Myocyte (in vitro differentiated cells): ENCODE measurements at places on chromosomes 4 and X. TPM values are rescaled to one million over a fixed set of nuclear protein-coding genes. Genes with fewer than 3 reads are reported as not detected.

DNA sequence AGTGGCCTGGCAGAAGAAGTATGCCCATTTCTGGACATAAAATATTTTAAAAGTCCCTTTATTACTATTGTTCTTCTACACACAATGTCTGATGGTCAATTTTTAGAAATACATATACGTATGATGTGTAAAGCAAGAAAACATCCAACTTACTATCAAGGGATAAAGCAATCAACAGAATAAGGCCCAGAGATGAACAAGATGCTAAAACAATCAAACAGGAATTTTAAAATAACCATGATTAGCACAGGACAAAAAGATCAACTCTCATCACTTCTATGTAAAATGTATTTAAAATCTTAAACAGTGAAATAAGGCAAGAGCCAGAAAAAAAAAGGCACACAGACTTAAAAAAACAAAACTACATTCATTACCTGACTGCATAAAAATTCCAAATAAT, 60.9 kb downstream of the MTNR1A start:
- DNase-seq: no peak

Gene TLR2
- total RNA-seq: 0.47 TPM in 1 of 2 replicates, not detected in the other

GRCh38 chrX:136810493-136810892, 29.8 kb upstream of the ARHGEF6 start:
- no peak for DNase-seq

Gene COL4A5
- total RNA-seq: 40.0 and 72.2 TPM in 2 replicates

GRCh38 chr4:108611365-108611764, 9.0 kb upstream of the RPL34 start:
- DNase-seq: no peak

DNA sequence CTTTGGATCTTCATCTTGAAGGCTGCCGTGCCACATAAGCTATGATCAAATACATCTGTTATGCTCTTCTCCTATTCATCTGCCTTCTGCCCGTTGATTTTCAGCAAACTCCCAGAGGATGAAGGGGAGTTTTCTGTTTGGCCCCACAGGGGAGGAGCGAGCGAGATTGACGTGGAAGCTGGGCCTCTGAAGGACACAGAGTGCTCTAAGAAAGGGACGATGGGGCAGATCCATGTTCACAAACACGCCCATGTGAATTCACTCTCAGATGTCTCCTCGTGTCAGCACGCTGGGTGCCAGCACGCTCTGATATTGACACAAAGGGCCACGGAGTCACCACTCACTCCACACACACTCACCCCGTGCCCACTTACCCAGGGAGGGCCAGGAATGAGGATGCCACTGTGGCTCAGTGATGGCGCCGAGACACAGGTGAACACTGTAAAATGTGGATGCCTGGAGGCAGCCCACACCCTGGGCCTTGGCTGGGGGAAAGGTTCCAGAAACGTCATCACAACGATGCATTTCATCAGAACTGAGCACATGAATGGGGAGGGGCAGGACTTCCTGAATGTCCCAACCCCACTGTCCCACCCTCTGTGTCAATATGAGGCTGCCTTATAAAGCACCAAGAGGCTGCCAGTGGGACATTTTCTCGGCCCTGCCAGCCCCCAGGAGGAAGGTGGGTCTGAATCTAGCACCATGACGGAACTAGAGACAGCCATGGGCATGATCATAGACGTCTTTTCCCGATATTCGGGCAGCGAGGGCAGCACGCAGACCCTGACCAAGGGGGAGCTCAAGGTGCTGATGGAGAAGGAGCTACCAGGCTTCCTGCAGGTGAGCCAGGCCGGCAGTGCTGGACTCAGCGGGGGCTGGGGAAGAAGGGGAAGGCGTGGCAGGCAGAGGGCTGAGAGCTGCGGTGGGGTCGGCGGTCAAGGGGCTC, at the start of gene S100P:
S100P (plus strand) TSS at position 648 of the 946 bp plus-strand sequence; CDS start at position 703, 55 bp downstream.
- DNase-seq: no peak

- DNase-seq: no peak
These were observed 207.8 kb upstream of the GATB start for GRCh38 chr4:151968643-151969042.

GRCh38 chr4:93719552-93719951, 109.0 kb upstream of the ATOH1 start:
- no peak for DNase-seq

Gene TNMD
- total RNA-seq: not detected in 2 replicates

DNA sequence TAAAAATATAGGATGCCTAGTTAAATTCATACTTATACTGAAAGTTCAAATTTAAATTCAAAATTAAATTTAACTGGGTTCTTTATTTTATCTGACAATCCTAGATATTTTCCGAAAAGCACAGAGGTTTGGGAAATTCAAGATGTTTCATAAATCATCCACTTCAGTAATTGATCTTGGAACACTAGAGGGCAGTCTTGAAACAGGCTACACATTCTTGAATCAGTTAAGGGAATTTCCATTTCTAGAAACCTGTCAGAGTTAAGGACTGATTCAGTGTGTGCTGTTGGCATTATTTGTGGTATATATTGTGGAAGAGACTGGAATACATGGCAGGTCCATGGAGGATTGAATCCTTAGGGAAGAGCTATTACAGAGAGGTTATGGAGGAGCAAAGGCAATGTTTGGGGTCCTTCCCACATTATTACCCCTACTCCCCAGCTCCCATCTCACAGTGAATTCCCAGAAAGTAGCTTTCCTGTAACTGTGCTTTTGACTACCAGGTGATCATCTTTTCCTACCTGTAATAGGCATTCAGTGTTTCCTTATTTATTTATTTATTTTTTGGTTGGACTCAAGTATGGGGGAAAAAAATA, 92.9 kb downstream of the EGF start:
- peak; percentile 74 for DNase-seq

DNA sequence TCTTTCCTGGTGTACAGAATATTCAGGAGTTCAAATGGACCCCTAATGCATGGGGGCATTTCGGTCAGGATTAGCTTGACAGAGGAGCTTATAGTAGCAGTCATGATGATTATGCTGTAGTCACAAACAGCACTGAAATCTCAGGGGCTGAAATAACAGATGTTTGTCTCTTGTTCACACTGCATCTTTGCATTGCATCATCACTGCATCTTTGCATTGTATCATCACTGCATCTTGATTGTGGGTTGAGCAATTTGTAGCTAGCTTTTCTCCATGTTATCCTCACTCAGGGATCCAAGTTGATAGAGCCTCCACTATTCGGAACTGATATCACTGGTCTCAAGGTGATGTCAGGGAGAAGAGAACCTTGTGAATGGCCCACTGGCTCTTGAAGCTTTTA, 160.9 kb downstream of the GATB start:
- no peak for DNase-seq

GRCh38 chrX:118736394-118737010, 9.1 kb downstream of the IL13RA1 start:
- DNase-seq: no peak

- DNase-seq: peak; percentile 85
These were observed at the start of gene SCD5 for GRCh38 chr4:82798168-82799005. SCD5 (minus strand) TSS chr4:82798796; CDS start chr4:82798537, 259 bp downstream.

- no peak for DNase-seq
These were observed 2268.3 kb downstream of the ARAP2 start for GRCh38 chr4:33975995-33976394.

Gene RENBP
- total RNA-seq: 2.5 and 2.7 TPM in 2 replicates

DNA sequence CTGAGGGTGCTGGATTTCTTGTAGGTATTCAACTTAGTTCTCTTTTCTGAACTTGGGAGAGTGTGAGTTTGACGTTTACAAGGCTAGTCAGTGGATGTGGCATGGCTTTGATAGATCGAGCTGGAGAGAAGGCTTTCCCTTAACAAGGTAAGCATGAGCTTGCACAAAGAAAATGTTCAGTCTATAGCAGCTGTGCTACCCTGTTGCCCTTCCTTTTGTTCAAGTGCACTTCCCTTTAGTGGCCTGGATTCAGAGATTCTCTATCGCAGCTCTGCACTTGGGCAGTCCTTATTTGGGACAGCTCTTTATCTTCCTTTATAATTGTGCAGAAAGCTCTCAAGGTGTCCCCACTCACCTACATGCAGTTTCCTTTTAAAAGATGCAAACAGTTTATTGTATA, 198.0 kb downstream of the ARHGAP24 start:
- DNase-seq: no peak

Gene BEND2
- total RNA-seq: not detected in 2 replicates

Gene UNC5C
- 0.31 and 0.35 TPM in 2 replicates for total RNA-seq

Gene PABPC4L
- 2.3 and 3.1 TPM in 2 replicates for total RNA-seq

Gene ADGRG2
- not detected in 2 replicates for total RNA-seq

Gene C1QTNF7
- total RNA-seq: not detected in 2 replicates

DNA sequence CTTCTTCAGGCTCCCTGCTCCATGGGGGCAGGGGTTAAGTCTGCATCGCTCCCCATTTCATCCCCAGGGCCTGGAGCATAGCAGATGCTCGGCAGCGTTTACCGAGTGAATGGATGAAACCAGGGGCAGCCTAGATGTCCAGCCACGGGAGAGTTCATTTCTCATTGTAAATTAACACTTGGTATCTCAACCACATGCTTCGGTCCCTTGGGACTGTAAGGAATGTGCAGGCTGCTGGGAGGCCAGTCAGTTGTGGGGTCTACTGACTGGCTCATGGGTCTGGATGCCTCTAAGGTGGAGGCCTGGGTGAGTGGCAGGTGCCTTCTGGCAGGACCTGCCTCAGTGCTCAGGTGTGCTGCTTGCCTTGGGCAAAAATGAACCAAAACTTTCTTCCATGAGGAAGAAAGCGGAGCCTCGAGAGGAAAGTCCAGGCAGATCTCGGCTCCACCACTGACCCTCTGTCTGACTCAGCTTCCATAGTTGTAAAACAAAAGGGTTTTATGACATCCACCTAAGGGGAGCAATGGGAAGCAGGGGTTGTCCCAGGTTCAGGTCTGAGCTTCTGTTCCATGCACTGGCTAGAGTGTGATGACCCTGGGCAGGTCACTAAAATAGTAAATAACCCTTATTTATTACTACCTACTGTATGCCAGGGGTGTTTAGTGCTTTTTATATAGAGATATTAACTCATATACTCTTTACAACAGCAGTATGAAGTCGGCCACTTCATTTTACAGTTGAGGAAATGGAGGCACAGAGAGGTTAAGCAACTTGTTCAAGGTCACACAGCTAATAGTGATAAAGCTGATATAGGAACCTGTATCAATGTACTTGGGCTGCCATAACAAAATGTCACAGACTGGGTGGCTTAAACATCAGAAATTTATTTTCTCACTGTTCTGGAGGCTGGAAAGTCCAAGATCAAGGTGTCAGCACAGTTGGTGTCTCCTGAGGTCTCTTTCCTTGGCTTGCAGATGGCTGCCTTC, 144.3 kb upstream of the STX18 start:
- DNase-seq: peak; percentile 82

DNA sequence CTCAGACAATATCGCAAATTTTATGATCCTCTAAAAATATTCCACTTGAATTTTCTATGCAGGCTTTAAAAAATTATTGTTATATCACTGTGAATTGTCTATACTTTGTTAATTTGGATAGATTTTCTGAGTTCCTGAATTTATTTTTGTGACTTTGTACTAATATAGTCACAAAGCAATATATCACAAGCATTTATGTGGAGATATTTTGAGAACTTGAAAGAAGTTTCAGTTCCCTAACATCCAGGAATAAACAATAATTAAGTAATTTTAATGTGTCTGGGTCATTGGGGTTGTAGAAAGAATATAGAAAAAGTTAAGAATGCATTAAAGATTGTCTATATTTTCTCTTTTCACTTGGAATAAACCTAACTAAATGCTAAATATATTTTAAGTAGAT, 32.0 kb downstream of the CXCL8 start:
- no peak for DNase-seq

Gene CHRDL1
- not detected in 2 replicates for total RNA-seq

Gene KLF3
- 12.5 and 15.7 TPM in 2 replicates for total RNA-seq

DNA sequence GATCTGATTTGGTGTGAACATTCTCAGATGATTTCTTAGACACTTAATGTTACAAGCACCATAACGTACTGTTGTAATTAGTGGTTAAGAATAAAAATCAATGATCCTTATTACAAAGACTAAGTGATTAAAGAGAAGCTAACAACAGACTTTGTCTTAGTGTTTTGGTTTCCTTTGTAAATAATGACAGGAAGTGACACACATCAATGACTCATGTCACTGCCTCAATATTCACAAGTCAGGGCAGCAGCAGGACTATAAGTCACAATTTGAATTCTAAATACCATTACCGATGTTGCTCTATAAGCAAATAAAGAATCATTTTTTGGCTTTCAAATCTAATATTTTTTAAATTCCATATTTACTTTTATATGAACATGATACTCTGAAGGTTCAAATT, 115.8 kb upstream of the FAT4 start:
- DNase-seq: no peak

DNA sequence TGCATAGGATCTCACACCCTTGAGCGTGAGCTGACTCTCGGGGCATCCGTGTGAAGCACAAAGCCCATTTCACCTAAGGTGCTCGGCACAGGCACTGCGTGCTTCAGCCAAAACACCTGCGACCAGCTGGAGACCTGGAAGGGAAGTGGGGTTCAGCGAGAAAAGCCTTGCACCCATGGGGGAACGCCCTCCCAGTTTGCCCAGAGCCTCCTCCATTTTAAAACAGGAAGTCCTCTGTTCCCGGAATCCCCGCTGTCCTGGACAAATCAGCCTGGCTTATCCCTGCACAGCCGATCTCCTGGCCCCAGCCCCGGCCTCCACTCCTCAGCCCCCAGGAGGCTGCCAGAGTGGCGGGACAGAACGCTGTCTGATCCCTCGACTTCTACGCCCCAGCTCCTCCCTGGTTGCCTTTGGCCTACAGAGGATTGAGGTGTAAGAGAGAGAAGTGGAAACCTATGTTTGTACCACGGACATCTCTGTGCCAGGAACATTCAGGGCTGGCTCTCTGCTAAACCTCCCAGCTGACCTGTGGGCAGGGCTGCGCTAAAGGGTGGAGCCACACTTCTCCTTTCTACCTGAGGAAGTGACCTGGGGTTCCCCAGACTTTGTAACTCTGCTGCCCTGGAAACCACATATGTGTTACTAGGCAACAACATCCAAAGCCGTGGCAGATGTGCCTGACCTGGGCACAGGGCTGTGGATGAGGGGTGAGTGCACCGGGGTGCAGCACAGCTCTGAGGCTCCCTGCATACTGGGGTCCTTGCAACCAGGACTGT, 3.8 kb upstream of the C4orf50 start:
- DNase-seq: no peak

GRCh38 chr4:60589425-60589824, 610.7 kb upstream of the ADGRL3 start:
- no peak for DNase-seq

- DNase-seq: no peak
These were observed 372.2 kb downstream of the ADAM29 start for GRCh38 chr4:175290401-175290800.

- DNase-seq: peak; percentile 82
These were observed 153.8 kb upstream of the AGA start for GRCh38 chr4:177596035-177596434.

Gene GPRASP2
- 6.6 and 11.0 TPM in 2 replicates for total RNA-seq

Gene PLK4
- total RNA-seq: 0.47 and 2.1 TPM in 2 replicates

GRCh38 chr4:107757864-107758476, 37.9 kb upstream of the PAPSS1 start:
- DNase-seq: peak; percentile 53

GRCh38 chrX:105273326-105273725, 52.8 kb upstream of the TEX13A start:
- no peak for DNase-seq

Gene TAB3
- 26.4 and 27.2 TPM in 2 replicates for total RNA-seq
